ENCODE measurements at places on chromosomes 4 and X.
A peak's percentile ranks its signal among the peaks of the same experiment; 100 is the strongest.

DNA sequence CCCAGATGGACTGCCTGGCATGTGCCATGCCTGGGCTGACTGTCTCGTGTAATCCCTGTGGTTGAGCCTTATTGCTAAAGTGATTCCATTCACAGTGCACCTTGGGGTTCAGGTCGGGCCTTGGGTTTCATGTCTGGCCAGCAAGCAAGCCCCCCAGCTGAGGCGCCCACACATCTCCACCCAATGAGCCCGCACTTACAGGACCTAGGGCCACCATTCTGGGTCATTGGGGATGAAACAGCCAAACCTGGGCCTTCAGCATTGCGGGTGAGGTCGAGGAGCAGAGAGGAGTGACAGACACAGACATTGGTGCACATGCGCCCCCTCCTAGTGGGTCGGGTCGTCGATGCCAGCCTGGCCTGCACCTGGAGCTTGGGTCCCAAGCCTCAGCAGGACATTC, 21.3 kb upstream of the WFS1 start:
- DNase-seq = no peak

DNA sequence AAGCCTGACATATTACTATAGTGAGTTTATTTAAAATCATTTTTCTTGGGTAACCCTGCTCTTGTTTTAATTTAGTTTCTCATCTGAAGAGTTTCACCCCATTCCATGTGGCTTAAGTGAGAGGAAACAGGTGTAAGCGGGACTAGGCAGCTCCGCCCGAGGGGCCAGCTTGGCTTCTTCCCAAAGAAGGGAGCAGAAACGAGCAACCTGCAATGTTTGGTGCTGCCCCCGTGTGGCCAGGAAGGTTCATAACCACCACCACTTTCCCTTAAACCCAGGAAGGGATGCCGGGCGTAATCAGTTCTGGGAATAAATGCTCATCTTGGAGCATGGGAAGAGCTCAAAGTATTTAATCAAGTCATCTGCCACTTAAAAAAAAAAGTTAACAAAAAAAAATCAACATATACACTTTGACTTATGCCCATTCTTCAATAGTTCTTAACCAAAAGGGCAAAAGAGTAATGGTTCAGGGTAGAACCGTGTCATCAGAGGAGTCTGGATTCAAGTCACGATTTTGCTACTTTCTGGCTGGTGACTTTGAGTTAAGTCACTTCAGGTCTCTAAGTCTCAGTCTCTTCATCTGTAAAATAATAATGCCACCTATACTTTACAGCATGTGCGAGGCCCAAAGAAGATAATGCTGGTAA, 147.9 kb downstream of the NSUN7 start:
- peak; percentile 19 for DNase-seq

DNA sequence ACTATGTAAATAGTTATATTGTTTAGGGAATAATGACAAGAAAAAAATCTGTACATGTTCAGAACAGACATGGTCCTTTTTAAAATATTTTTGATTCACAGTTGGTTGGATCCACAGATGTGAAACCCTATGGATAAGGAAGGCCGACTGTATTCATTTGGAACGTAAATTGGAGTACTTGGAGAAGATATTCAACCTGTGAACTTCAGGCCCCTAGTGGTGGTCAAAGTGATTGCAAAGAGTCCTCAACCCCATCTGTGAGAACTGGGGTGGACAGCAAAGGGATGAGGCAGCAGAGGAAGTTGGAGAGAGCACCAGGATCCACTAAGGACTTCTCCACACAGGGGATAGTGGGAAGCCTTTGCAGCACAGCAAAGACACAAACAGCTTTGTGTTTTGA, 6.2 kb upstream of the CXCL13 start:
- no peak for DNase-seq

- no peak for DNase-seq
Observed at GRCh38 chr4:109944591-109944990, 31.9 kb downstream of the EGF start.

DNA sequence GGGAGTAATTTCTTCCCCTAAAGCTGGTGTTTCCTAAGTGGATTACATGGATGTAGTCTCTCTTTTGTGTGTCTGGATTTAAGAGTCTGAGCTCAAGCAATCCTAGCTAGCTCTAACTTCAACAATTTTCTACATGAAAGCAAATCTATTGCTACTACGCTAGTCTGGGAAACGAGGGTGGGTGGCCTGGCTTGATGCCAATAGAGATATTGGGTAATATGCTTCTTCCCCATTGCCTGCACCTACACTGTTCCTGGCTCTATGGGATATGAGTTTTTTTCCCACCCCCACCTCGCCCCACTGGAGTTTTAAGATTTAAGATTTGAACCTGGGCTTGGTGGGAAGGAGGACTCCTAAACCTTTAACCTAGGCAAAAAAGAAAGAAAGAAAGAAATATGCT, 158.8 kb downstream of the RBM46 start:
- DNase-seq = no peak

- no peak for DNase-seq
Observed at GRCh38 chr4:41379230-41379629, 122.5 kb downstream of the UCHL1 start.

GRCh38 chr4:22196551-22196950, 248.0 kb upstream of the KCNIP4 start:
- no peak for DNase-seq

DNA sequence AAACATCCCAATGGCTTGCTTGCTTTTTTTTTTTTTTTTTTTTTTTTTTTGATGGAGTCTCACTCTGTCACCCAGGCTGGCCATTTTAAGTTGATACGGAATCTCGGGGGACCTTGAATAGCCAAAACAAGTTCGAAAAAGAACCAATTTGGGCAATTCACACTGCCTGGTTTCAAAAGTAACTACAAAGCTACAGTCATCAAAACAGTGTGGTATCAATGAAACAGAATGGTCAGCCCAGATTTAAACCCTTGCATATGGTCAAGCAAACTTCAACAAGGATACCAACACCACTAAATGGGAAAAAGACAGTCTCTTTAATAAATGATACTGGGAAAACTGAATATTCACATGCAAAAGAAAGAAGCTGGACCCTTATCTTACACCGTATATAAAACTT, 41.8 kb downstream of the BRCC3 start:
- DNase-seq = no peak

GRCh38 chrX:150688911-150689451, 4.2 kb upstream of the MTMR1 start:
- DNase-seq = no peak
